ENCODE measurements at places on chromosomes 12 and 14.

- DNase-seq = no peak
Observed at GRCh38 chr12:57692500-57692899, 1.4 kb upstream of the OS9 start.

DNA sequence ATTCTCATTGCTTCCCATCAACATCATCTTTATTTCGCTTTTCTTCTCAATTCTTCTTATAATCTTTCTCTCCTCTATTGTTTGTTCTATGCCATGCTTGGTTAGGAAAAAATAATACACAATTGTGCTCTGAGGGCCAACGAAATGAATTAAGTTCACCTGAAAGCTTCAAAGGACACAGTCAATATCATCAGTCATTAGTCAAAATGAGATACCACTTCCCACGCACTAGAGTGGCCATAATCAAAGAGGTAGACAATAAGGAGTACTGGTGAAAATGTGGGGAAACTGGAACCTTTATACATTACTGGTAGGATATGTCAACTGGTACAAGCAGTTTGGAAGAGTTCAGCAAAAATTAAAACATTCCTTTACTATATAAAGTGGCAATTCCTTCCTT, 91.5 kb downstream of the TMTC1 start:
- no peak for DNase-seq

GRCh38 chr12:10448236-10448635, 4.9 kb downstream of the KLRC1 start:
- no peak for DNase-seq

- DNase-seq = no peak
Observed at GRCh38 chr14:104571246-104571645, 8.3 kb upstream of the C14orf180 start.

DNA sequence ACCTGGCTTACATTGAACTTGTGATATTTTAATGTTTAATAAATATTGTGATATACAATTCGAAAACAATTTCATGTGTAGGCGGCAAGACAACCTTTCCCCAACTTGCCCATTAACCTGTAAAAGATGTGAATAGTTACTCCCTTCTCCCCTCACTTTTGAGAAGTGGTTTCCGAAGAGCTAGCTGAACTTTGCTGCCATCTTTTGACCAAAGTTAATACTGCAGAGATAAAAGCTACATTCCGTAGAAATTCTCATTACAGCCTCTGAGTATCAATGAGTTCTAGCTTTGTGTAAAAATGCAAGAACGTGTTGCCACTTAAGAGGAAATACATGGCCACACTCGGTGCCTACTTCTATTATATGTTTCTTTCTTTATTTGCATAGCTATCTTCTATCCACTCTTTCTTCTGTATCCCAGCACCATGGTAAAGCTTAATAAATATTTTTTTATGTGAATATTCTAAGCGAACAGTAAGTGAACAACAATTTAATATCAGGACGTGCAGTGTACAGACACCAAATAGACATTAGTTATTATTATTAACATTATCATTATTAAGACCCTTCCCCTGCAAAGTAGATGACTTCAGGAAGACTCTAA, 105.1 kb upstream of the TMEM260 start:
- no peak for DNase-seq

DNA sequence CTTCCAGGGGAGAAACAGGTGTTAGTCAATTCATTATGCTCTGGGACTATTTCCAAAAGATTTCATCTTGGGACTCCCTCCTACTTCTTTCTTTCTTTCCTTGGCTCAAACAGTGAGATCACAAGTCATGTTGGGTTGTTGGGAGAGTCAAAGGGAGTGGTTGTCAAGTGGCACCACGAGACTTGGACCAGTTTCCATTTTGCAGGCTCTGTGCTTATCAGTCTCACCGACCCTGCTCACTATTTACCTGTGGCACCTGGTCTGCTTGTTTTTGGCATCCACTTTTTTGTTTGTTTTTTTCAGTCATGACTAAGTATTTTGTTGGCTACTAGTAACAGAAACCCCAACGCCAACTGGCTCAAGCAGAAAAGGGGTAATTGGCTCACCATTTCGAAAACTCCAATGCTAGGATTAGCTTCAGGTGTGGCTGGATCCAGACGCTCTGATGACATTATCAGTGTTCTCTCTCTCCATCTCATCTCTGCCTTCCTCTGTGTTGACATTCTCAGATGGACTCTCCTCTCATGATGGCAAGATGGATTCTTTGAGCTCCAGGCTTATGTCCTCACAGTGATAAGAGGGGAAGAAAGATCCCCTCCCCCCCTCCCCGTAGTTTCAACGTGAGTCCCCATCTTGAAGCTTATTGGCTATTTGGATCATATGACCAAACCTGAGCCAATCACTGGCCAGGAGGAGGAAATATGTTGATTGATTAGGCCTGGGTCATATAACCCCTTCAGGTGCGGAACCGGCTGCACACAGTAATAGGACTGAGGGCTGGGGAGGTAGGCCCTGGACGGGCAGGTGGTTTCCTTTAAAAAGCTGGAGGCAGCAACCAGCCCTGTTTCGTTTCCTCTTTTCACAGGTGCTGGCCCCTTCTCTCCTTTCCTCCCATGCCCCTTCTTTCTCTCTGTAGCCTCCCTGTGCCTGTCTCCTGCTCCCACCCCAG, 84.2 kb downstream of the AACS start:
- no peak for DNase-seq

GRCh38 chr14:65962952-65963351, 523.2 kb upstream of the CCDC196 start:
- DNase-seq = no peak
